ENCODE measurements at places on chromosomes 2 and 18.

GRCh38 chr2:68925295-68925896, 27.3 kb downstream of the GKN2 start:
- DNase-seq, result peak; percentile 65

- no peak for DNase-seq
Measured at GRCh38 chr2:195666113-195666712, 9.2 kb downstream of the SLC39A10 start.

- peak; percentile 36 for DNase-seq
Measured at GRCh38 chr2:42089340-42089925, 41.6 kb downstream of the PKDCC start.

DNA sequence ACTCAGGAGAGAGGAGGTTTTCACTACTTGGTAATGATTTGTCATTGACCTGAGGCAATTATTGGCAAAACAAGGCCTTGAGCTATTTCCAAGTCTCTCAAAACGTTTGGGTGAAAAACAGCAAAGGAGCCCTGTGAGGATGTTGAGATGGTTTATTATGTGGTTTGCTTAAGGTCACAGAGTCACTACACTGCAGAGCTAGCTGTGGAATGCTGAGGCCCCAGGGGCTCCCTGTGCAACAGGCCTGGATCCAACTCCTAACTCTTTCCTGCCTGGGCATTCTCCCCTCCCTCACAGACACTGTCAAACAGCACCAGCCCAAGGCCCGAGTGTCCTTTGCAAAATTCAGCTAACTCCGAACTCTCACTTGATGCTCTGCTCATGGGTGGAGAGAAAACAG, 754.6 kb upstream of the SOX11 start:
- no peak for DNase-seq

GRCh38 chr2:182592691-182593393, 123.2 kb upstream of the DNAJC10 start:
- DNase-seq, result no peak

GRCh38 chr2:174744111-174744510, 20.2 kb downstream of the CHRNA1 start:
- peak; percentile 30 for DNase-seq

GRCh38 chr2:224426656-224427055, 24.7 kb upstream of the FAM124B start:
- no peak for DNase-seq

- peak; percentile 10 for DNase-seq
Measured at GRCh38 chr18:34222307-34223163, 2.2 kb downstream of the NOL4 start.

DNA sequence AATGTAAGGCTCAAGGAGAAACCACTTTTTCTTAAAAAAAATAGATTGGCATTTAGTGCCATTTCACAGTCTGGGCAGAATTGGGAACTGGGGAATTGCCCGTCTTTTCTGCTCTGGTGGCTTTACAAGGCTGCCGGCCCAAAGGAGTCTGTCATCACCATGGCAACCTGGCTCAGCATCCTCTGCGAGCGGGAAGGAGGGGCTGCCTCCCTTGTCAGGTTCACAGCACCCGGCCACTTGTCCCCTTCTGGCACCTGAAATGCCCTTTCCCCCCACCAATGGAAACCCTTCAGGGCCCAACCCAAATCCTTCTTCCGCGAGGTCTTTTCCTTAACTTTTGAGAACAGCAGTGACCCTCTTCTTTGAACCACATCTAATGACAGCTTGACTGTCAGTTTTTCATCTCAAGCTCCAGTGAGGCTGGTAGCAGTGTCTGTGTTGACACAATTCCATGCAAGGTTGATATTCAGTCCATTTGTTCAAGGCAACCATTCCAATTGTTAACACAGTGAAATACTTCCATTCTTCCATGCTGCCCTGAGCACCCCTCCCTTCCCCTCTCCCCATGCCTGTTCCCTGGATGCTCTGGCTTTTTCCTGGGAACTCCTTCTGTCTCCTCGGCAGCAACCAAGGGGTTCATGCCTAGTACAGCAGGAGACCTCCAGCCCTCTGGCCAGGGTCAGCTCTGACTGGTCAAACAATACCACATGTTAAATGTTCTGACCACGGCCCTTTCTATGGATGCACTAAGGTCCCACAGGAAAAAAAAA, 79.6 kb downstream of the DNER start:
- no peak for DNase-seq

GRCh38 chr2:159199761-159200465, 86.6 kb downstream of the WDSUB1 start:
- DNase-seq, result no peak

DNA sequence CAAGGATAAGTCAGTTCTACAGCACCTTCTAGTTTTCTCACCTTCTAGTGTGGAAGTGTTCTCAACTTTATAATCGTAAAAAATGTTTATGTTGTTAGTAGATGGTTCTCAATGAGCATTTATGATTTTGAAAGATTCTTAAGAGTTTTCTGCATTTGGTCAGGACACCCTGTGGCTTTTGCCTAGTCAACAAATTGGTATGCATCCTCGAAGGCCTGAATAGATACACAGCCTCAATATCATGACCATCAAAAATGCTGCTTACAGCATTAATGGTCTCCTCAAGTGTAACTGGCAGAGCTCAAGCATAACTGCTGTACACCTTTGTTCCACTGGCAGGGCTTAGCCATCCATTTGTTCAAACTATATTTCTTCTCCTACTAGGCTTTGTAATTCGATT, 96.7 kb downstream of the CRACDL start:
- peak; percentile 17 for DNase-seq

DNA sequence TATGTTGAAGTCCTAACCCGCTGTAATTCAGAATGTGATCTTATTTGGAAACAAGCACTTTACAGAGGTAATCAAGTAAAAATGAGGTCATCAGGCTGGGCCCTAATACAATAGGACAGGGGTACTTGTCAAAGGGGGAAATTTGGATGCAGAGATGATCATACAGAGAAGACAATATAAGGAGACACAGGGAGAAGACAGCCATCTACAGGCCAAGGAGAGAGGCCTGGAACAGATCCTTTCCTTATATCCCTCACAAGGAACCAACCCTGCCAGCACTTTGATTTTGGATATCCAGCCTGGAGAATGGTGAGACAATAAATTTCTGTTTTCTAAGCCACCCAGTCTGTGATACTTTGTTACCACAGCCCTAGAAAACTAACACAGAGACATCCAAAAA, 104.3 kb downstream of the METTL4 start:
- DNase-seq, result no peak

- DNase-seq, result no peak
Measured at GRCh38 chr2:45697190-45697589, 45.7 kb downstream of the PRKCE start.

DNA sequence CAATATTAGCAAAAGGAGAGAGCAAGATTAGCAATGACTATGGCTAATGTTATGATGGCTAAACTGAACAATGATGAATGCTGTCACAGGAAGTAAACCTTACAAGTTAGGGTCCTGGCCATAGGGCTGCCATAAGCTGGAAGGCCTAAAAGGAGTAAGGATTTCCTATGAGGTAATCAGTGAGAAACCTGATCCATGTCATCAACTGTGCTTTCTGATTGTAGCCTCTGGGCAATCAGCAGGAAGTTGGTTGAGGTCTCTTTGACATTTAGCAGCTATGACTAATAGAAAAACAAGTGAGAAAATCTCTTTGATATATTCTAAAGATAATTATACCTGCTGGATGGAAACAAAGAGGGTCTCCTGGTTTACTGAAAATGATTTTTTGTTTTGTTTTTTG, 193.0 kb downstream of the RAB3GAP1 start:
- DNase-seq, result peak; percentile 93

DNA sequence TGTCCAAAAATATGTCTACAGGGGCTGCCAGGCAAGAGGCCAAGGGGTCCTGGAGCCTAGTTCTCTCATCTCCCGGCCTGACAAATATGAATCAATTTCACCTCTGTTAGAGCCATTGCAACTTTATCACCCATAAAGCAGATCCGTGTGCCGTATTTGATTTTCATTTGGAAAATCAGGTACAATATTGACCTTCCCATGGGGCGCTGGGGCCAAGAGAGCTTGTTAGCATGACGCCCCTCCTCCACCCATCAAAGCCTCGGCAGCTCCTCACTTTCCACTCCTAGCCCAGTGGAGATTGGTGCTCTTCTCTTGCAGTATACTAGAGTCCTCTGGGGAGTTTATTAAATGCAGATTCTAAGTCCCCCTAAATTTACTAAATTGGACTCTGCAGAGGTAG, 96.8 kb downstream of the CAPN13 start:
- no peak for DNase-seq

DNA sequence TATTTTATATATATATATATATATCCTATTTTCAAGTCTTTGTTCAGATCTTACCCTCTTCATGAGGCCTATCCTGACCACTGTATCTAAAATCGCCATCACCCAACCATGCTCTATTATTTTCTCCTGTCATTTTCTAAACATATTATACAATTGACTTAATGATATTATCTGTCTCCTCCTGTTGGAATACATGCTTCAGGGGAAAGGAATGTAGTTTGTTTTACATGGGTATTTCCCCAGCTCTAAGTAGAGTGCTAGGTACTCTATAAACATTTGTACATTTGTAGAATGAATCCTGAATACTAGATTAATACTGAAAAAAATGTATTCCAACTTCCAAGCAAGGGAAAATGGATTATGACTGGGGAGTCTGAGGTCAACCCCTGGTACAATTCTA, 26.2 kb downstream of the TTC21B start:
- DNase-seq, result peak; percentile 43

DNA sequence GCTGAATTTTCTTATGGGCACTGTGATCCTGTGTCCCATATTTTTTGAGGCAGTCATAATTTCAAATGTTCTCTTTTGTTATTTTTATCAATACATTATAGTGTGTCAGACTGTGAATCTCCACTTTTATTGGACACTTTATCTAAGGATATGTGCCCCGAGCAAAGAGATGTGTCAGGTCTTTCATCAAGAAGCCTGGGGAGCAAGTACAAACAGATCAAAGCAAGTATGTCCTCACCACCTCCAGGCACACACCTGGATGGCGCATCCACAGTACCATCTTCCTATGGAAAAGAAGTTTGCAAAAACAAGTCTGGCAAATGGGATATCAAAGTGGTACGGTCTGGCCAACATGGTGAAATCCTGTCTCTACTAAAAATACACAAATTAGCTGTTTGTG, 81.0 kb upstream of the ZNF236 start:
- DNase-seq, result peak; percentile 49

- peak; percentile 88 for DNase-seq
Measured at GRCh38 chr18:49608366-49609255, 46.8 kb downstream of the LIPG start.

- no peak for DNase-seq
Measured at GRCh38 chr18:3793545-3793944, 343.6 kb downstream of the TGIF1 start.

GRCh38 chr18:47422524-47422923, 171.1 kb upstream of the SKOR2 start:
- no peak for DNase-seq

Data from bronchial epithelial cell (primary cell).